ENCODE measurements at places on chromosomes 12 and 14. TPM values are rescaled to one million over a fixed set of nuclear protein-coding genes. Genes with fewer than 3 reads are reported as not detected.

Gene PDZRN4
- total RNA-seq = 0.07 TPM

Gene CLEC9A
- not detected for total RNA-seq

Gene RILPL1
- total RNA-seq = 110 TPM

Gene SLC7A7
- total RNA-seq = 5.5 TPM

Gene CRADD
- 68.9 TPM for total RNA-seq

Gene BIN2
- total RNA-seq = 0.88 TPM

Gene KRT6C
- not detected for total RNA-seq

Gene LHX5
- total RNA-seq = not detected

Gene ZNF891
- total RNA-seq = 0.73 TPM

Gene MOAP1
- total RNA-seq = 47.7 TPM

Gene TMEM19
- total RNA-seq = 20.7 TPM

Gene METTL3
- total RNA-seq = 27.4 TPM

Gene SLC6A12
- total RNA-seq = 0.62 TPM

Gene MAP1LC3B2
- total RNA-seq = 1.0 TPM

Gene SLC8A3
- 0.16 TPM for total RNA-seq

Gene SLC25A21
- total RNA-seq = 0.11 TPM

Gene GRIN2B
- not detected for total RNA-seq

GRCh38 chr14:92726135-92726932 lies 22.1 kb downstream of the LGMN start:
- peak; percentile 52 for DNase-seq

GRCh38 chr14:100243020-100243419 lies 4.1 kb downstream of the YY1 start:
- DNase-seq = no peak

- DNase-seq = no peak
These were observed 458.4 kb upstream of the SYT1 start for GRCh38 chr12:78406213-78406612.

GRCh38 chr14:68464711-68465110 lies 328.2 kb downstream of the ZFP36L1 start:
- no peak for DNase-seq

DNA sequence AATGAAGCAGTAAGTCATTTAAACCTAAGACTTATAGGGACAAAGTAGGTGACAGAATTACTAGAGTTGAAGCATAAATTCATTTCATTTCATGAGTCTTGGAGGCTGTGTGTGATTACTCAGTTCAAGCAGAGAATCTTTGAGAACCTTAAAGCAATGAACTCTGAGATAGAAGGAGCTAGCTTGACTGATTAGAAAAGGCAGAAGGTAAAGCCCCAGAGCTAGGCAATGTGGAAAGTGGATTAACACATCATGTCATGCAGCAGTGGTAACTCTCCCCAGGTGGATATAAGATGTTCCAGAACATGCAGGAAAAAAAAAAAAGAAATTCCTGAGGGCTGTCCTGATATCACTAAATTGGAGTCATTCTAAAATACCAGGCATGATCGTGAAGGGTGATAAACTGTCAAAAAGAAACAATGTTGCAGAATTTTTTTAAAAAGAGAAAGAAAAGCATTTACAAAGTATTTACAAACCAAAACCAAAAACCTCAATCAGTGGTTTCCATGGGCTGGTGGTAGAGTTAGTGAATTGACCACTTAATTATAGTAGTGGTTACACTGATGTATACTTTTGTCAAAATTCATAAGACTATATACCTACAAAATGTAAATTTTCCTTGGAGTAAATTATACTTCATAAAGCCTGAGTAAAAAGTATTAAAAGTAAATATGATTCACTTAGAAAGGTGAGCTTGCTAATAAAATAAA lies 12.7 kb upstream of the SLC16A7 start:
- no peak for DNase-seq

DNA sequence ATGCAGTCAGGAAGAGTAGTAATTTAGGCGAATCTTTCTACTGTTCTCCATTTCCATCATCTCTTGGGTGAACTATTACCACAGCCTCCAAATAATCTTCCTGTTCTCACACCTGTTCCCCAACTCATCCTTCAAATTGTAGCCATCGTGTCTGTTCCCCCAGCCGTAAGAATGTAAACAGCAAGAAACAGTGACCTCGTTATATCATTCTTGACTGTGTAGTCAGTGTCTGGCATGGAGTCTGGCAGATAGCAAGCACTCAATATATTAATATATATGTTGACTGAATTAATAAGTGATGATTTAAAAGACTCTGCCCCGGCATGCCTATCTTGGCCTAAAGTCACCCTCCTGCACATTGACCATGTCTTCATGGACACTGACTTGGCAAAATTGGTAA lies 20.3 kb downstream of the PDE6H start:
- DNase-seq = no peak

GRCh38 chr12:76445462-76445861 lies 97.2 kb upstream of the BBS10 start:
- no peak for DNase-seq

GRCh38 chr14:54175298-54175942 lies 218.8 kb upstream of the BMP4 start:
- DNase-seq = peak; percentile 78

- DNase-seq = no peak
These were observed 16.5 kb downstream of the FAM186B start for GRCh38 chr12:49588721-49589516.

DNA sequence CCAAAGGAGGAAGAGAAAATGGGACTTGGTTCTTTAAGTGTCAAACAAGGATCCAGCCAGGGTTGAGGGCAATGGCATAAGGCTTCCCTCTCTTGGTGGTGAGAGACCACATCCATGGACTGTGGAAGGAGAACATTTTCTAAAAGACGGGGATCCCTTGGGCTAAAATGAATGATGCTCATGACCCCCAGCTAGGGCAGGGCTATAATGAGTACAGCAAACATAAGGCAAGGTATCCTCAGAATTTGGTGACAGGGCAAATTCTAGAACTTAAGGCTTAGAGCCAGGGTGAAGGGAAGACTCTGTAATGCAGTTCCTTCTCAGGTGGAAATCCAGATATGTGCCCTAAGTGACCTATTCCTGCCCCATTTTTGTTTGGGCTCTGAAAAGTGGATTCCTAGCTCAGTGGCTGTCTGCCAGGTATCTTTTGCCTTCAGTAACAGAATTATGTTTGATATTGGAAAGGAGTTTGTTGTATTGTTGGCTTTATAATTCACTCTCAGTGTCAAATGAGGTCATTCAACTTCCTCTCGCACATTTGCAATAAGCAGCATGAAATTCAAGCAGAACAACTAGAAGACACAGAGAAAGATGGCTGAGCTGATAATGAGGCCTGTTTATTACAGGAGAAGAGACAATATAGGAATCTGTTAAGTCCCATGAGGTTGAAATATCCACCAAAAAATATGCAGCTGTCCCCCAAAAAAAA lies 76.8 kb downstream of the DAD1 start:
- no peak for DNase-seq

GRCh38 chr12:89386138-89386537 lies 33.8 kb upstream of the DUSP6 start:
- no peak for DNase-seq

- no peak for DNase-seq
These were observed 19.2 kb downstream of the INTS13 start for GRCh38 chr12:26918321-26919215.

DNA sequence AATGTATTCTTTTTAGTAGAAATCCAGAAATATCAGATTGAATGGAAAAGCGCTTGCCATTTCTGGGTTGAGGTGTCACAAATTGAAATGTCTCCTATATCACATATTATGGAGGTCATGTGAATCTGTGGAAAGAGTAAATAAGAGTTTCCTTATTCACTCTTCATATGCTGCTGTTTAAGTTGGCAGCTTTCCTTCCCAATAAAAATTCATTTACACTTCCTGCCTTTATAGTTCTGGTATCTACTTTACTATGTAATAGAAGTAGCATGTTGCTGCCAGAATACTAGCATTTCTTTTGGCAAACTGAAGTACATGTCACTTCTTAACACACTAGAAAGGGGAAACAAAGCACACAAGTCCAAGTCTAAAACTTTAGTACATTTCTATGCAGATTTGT lies 60.8 kb downstream of the SDR9C7 start:
- DNase-seq = no peak

DNA sequence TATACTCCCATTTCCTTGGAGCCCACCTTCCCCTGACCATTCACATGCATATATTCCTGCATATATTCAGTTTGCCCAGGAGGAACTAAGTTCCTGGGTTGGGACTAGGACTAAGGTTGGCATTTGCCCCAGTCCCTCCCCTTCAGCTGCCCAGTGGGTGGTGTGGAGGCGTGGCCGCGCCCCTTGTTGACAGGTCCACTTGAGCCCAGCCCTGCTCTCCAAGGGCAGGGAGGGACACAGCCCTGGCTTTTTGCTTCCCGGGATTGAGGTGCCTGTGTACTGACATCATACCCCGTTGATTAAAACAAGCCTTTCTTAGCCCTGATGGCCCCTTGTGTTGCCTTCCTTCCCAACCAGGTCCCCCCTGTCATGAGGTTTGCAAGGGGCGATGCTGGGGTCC lies 7.3 kb downstream of the ERBB3 start:
- peak; percentile 81 for DNase-seq

- no peak for DNase-seq
These were observed 42.3 kb downstream of the FBXO34 start for GRCh38 chr14:55313480-55313879.

DNA sequence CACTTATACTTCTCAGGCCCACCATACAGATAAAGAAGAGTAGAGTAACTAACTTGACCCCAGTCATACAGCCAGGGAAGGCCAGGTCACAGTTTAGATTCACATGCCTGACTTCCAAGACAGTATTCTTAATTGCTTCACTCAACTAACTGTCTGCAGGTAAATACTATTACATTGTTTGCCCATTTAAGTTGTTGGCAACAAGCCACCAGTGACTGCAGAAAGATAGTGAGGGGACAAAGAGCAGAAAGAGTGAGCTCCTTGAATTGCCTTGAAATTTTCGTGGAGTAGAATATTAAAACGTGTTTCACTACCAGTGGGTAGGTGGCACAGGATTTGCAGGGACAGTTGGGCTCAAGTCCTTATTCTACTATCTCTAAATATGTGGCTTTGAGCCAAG lies 146.3 kb upstream of the RMST start:
- no peak for DNase-seq

GRCh38 chr12:124162151-124163110 lies 132.5 kb upstream of the RFLNA start:
- DNase-seq = no peak

DNA sequence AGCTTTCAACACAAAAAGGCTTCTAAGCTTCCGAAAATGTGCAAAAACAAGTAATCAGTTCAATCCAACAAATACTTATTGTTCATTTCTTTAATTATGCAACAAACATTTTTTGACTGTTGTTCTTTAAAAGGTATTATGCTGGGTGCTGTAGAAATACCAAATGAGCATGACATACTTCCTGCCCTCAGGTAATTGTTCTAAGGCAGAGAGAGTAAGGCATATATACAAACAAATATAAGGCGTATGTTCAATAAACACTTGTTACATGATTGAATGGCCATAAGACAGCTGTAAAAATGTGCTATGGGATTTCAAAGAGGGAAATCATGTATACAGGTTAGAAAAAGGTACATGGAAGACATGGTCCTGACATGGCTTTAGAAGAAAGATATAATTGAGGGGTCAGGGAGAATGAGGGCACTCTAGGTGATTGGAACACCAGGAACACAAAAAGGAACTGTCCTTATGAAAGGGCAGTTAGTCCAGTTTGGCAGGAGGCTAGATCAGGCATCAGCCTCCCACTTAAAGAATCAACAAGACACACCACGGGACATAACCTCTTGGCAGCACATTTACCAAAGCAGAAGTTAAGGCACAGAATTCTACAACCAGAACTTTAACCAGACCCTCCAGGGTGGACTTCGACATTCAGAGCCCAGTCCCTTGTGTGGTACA lies 135.8 kb upstream of the SCAF11 start:
- DNase-seq = no peak

GRCh38 chr14:34087571-34087970 lies 136.7 kb upstream of the EGLN3 start:
- DNase-seq = no peak

GRCh38 chr14:35949920-35950513 lies 123.9 kb downstream of the BRMS1L start:
- no peak for DNase-seq

- no peak for DNase-seq
These were observed 227.5 kb upstream of the LMO3 start for GRCh38 chr12:16833376-16834015.

DNA sequence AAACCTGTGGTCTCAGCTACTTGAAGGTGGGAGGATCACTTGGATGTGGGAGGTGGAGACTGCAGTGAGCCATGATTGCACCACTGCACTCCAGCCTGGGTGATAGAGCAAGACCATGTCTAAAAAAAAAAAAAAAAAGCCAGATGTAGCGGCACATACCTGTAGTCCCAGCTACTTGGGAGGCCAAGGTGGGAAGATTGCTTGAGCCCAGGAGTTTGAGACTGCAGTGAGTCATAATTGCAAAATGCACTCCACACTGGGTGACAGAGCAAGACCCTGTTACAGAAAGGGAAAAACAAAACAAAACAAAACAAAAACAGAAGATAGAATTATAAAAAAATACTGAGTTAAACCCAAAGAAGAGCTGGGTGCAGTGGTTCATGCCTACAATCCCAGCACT lies 29.1 kb upstream of the APOF start:
- no peak for DNase-seq

DNA sequence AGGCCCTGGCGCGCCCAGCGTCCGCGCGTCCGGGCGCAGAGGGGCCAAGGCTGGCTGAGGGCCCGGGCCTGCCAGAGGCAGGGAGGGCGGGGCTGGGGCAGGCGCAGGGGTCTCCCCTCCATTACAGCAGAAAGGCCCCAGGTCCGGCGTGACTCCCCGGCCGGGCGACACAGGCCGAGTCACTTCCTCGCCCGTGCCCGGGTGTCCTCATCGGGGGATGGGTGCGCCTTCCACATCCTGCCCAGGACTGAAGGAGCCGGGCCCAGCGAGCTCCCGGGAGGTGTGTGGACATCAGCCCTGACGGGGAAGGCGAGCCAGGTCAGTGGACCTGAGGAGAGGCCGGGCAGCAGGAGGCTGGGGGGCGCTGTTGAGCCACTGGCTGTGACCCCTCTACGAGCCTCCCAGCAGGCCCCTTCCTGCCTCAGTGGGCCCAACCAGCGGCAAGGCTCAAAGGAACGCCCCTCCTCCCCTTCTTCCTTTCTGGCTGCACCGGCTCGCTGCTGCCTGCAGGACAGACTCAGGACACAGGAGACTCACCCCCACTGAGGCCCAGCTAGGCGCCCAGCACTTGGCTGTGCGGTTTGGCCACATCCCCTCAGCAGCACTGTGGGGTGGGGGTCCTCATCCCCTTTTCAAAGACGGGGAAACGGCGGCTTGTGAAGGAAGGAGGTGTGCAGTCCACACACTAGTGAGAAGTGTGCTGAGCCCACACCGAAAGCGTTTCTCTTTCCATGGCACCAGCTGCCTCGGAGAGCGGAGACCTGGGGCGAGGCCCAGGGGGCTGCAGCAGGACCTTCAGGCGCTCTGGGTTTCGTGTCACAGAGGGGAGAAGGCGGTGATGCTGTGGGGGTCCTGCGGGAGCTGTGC lies 606 bp downstream of the TNFAIP2 start:
- DNase-seq = peak; percentile 51

All from heart right ventricle (tissue), 16 donors.